ENCODE measurements at places on chromosomes 7 and 10.

DNA sequence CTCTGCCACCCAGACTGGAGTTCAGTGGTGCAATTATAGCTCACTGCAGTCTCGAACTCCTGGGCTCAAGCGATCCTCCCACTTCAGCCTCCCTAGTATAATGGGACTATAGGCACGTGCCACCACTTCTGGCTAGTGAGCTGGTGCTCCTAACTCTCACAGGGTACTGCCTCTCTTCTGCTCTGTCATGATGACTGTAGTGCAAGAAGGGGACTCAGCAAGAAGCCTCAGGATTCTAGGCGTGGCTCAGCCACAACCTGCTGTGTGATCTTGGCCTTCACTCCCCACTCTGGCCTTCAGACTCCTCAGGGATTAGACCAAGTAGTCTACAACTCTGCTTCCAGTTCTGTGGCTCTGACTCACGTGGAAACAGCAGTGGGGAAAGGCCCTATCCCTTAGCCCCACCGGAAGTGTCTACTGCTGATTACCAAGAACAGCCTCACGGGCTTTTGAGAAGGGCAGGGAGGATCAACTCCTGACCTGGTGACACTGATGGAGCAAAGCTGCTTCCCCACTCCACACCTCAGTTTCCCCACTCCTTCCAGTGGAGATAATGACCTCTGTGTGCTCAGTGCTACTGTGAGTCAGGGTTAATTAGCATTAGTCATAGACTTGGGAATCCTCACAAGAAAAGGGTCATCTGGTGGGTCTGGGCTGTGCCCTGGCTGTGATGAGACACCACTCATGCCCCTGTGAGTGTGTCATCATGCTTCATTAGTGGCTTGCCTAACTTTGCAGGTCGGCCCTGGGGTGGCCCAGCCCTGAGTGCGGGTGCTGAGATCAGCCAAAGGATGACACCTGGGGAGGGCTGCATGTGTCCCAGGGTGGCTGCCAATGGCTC is 41.1 kb downstream of the ZC3HC1 start:
- no peak for DNase-seq

GRCh38 chr10:51097546-51097945 is 23.3 kb downstream of the PRKG1 start:
- no peak for DNase-seq

DNA sequence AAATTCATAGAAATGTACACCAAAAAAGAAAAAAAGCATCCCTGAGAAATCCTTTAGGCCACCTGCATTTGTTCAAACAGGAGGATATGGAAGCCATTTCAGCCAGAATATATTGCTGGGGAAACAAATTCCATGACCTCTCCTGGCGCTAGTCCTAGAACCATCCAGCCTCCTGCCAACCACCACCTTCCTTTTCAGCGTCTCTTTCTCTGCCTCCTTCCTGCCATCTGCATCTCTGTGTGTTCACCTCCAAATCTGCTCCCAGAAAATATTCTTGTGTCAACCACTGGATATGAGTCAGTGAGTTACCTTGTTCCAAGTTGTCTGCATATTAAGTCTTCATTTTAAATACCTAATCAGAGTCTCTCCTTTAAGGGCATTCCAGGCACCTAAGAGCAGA is 50.6 kb upstream of the NPY start:
- no peak for DNase-seq

DNA sequence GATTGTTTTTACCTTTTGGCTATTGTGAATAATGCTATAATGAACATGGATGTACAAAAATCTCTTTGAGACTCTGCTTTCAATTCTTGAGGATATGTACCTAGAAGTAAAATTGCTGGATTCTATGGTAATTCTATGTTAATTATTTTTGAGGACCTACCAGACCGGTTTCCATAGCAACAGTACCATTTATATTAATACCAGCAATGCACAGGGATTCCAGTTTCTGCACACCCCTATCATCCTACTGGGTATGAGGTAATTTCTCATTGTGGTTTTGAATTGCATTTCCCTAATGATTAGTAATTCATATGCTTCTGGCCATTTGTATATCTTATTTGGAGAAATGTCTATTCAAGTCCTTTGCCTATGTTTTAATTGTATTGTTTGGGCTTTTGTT is 9.9 kb upstream of the PPP1R9A start:
- no peak for DNase-seq

DNA sequence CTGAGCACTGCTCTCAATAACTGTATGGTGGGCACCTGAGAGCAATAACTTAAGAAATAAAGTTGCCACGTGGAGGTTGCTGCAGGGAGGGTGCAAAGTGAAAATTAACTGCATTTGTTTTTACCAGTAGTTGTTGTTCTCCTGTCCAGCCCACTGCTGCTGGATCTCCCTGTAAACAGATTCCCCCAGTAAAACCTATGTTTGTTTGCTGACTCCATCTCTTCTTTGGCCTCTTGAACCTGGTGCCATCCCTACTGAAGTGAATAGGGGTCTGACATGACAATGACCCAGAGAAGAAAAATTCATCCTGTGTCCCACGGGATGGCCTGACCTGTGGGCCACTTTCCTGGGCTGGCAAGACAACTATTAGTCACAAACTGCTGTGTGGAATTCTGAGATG is 1.7 kb downstream of the MBL2 start:
- no peak for DNase-seq

DNA sequence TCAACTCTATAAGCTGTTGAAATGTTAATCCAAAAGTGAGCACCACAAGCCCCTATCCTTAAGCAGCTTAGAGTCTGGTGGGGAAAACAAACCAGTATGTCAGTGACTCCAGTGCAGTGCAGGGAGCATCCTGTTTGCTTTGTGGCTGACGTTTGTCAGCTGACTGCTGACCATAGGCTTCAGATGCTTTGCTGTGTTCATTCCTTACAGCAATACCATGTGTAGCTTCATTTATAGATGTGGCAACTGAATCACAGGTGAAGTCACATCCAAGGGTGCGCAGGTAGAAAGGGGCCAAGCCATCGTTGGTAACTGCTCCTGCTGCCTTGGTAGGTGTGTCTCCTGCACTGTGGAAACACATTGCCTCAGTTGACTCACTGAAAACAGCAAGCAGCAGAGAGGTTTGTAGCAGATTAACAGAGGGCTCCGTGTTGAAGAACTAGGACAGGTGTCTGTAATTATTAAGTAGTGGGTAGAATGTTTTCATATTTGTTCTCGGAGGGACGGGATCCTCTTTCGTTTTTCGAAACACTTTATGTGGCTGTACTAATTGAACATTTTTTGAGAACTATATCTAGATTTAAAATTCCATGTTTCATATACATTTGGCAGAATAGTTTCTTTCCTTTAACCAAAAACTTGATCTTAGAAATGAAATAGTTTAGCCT is 2.0 kb downstream of the INSIG1 start:
- DNase-seq, result no peak

GRCh38 chr7:131057794-131058070 is 269.9 kb upstream of the MKLN1 start:
- no peak for DNase-seq

DNA sequence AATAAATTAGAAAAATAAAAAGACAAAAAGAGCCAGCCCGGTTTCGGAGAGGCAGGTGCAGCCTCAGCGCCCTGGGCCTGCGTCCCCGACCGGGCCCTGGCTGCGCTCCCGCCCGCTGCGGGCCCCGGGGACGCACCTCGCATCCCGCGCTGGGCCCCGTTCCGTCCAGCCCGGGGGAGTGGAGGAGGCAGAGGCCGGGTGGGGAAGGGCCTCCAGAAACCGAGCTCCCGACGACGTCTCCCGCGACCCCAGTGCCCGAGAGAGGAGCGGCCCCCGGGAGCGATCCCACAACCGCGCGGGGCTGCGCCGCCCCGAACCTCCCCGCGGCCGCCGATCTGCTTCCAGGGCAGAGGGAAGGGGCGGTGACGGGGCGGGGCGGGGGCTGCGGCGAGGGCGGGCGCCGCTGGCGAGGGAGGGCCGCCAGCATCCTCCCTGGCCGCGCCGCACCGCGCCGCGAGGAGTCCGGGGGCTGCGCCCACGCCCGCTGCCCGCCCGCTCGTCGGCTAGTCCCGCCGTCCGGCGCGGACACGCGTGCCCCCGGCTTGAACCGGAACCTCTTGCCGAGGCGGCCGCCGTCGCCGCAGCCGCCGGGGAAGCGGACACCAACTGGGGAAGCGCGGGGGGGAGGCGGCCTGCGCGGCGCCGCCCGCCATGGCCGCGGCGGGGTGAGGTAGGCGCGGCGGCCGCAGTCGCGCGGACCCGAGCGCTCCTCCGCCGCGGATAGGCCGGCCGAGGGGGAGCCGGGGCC is at the start of gene CCNY:
Gene CCNY, plus strand, starts transcription at position 426 of the 748 bp plus-strand sequence. CDS start 545 bp downstream, outside the sequence.
- peak; percentile 34 for DNase-seq

- no peak for DNase-seq
Observed at GRCh38 chr7:103972779-103973434, 16.6 kb downstream of the RELN start.

DNA sequence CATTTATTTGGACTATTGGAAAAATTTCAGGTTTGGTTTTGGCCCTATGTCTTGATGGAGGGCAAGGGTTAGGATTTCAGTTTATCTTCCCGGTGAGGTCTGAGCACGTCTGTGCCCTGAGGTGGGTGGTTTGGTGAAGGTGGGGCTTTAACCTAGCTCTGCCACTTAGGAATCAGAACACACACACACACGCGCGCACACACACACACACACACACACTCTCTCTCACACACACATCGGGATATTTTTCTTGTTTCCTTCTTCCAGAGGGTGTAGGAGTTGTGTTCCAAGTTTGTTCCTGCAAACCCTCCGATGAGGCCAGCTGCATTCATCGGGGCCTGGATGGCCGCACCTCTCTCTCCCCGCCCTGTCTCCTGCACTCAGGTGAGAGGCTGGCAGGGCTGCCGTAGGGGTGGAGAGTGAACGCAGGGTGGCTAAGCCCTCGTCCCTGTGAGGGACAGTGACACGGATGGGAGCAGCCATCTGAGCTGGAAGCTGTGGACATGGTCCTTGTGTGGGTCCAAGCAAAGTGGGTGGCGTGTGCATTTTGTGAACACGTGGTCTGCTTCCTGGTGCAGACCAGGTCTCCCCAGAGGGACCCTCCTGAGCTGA is 34.2 kb downstream of the CHST12 start:
- DNase-seq, result no peak

GRCh38 chr10:61951144-61951483 is 49.6 kb downstream of the ARID5B start:
- DNase-seq, result no peak

- no peak for DNase-seq
Observed at GRCh38 chr7:96675548-96675947, 34.1 kb downstream of the SEM1 start.

- DNase-seq, result peak; percentile 21
Observed at GRCh38 chr10:92760609-92761008, 70.9 kb downstream of the HHEX start.

GRCh38 chr7:102125127-102125596 is 161.5 kb upstream of the SH2B2 start:
- no peak for DNase-seq

DNA sequence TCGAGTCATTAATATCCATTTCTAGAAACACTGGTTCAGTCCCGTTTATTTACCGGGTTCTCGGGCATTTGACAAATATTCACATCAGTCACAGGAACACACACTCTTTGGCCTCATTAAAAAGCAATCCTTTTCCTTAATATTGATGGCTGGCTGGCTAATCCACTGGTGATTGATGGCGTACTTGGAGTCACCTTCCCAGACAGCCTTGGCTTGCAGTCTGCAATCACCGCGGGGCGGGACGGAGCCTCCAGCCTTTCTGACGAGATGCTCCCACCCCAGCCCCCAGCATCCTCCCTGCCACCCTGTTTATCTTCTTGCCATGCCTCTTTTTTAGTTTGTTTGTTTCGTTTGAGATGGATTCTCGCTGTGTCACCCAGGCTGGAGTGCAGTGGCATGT is 36.6 kb downstream of the SRRM3 start:
- no peak for DNase-seq

DNA sequence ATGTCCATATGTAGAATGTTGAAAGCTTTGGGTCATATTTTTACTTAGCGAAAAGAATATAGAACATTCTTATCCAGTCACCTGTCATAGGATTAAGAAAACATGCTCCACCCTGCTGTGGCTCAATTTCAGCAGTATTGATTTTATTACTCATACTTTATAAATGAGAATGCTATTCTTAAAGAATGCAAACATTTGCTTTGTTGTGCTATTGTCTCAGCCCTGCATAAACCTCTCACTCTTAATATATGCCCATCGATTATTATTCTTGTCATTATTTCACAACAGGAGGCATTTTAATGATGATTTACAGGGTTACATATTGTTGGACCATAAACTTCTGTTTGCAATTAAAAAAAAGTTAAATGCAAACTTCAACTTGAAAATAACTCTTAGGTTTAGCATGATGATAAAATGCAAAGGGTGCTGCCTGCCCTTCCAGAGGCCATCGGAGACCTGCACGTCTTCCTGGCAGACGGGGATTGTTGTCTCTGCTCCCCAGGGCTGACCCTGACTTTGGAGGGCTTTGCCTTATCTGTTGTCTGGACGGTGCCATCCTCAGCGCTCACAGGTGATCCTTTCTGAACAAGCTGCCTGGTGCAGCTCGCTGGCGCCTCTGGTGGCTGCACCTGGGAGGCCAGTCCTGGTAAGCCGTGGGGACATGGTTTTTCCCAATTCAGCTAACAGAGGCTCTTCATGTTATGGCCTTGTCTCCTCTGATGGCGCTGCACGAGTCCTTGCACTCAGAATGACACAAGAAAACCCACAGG is 50.0 kb upstream of the SHH start:
- no peak for DNase-seq

DNA sequence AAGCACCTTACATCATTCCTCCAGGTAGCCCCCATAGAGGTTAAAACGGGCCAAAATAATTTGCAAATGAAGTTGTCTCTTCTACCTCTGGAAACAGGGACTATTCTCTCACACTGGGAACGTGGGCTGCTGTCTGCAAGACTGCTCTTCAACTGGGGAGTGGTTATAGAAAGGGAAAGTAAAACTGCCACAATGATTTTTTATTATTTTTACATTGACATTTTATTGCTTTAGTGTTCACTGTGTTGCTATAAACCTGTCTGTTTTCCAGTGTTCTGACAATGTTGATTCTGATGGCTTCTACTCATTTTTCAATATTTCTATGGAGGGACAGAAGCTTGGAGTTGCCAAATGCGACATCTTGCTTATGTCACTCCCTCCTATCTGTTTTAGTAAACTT is 115.1 kb upstream of the ANTXRL start:
- DNase-seq, result no peak

DNA sequence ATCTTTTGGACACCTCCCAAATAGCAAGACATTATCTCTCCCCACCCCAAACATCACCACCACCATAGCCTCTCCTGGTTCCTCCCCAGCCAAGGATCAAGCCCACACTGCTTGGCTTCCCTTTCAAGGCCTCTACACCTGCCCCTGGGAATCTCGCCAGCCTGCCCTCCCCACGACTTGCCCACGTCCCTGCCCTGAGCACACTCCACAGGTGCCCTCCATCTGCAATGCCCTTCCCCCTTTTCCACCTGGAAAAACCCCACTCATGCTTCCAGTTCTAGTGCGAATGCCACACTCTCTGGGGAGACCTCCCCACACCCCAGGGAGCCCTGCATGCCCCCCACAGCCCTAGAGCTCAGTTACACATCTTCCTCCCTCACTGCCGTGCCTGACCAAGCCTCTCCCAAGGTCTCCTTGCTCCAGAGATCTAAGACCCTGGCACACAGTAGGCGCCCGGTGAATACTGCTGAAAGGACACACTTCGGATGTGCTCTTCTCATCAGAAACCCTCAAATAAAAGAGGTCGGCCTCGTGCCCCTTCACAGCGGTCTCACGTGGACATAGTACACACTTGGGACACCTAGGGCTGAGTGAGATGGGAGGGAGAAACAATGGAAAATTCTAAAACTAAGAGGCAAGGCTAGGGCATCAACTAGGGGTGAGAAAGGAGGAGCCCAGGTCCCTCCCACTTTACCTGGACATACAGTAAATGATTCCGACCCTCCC is 91.4 kb downstream of the DLG5 start:
- no peak for DNase-seq

GRCh38 chr10:71818674-71819260 is 32.3 kb downstream of the PSAP start:
- no peak for DNase-seq

GRCh38 chr10:44864051-44864450 is 47.1 kb upstream of the TMEM72 start:
- DNase-seq, result no peak

All from MV-4-11 (cell line).